Posterior vena cava (tissue), 2 donors: ENCODE measurements at places on chromosomes 16 and 17.

DNA sequence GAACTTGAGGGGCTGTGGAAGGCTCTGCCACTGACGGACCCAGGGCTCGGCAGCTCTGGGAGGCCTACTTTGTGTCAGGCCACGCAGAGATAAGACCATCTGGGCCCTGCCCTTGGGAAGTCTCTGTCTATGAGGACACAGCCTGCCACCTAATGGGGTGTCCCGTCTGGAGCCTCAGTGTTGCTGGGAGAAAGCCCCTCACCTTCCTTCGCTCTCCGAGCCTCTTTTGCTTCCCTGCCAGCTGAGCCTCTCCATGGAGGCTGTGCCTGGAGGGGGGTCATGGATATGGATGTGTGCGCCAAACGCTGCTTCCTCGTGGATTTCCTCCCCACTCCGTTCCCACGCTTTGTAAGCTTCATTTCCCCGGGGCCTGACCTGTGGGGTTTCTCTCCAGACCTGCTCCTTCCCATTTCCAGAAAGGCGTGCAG, 228.8 kb downstream of the SEC14L1 start:
- peak; percentile 76 for DNase-seq

DNA sequence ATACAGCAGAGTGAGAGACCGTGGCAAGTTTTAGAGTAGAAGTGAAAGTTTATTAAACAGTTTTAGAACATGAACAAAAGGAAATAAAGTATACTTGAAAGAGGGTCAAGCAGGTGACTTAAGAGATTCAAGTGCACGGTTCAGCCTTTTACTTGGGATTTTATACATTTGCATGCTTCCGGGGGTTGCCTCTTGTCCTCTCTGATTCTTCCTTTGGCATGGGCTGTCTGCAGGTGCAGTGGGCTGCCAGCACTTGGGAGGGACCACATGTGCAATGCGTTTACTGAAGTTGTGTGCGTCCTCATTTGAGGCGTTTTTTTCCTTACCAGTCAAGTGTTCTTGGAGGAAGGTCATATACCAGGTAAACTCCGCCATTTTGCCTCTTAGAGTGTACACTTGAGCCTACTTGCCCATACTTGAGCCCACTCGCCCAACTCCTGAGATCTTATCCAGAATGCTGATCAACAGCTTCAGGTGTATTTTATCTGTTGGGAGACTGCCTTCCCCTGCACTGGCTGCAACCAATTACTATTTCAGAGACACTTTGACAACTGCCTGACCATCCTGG, 195.2 kb downstream of the IRX5 start:
- no peak for DNase-seq

GRCh38 chr17:17590883-17591354, 589 bp downstream of the PEMT start:
- no peak for DNase-seq

- DNase-seq, result no peak
Measured at GRCh38 chr16:12828206-12828605, 24.5 kb upstream of the CPPED1 start.

- no peak for DNase-seq
Measured at GRCh38 chr17:37177254-37177870, 198.4 kb upstream of the C17orf78 start.

GRCh38 chr17:46078675-46079074, 79.6 kb downstream of the STH start:
- no peak for DNase-seq

DNA sequence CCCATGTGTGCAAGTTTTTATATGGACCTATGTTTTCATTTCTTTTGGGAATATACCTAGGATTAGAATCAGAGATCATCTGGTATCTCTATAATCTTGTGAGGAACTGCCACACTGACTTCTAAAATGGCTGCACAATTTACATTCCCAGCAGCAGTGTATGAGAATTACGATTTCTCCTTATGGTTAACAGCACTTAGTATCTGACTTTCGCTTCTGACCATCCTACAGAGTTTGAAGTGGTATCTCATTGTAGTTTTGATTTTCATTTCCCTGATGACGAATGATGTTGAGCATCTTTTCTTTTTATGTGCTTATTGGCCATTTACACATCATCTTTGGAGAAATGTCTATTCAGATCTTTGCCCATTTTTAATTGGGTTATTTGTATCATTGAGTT, 10.0 kb downstream of the C16orf96 start:
- no peak for DNase-seq

DNA sequence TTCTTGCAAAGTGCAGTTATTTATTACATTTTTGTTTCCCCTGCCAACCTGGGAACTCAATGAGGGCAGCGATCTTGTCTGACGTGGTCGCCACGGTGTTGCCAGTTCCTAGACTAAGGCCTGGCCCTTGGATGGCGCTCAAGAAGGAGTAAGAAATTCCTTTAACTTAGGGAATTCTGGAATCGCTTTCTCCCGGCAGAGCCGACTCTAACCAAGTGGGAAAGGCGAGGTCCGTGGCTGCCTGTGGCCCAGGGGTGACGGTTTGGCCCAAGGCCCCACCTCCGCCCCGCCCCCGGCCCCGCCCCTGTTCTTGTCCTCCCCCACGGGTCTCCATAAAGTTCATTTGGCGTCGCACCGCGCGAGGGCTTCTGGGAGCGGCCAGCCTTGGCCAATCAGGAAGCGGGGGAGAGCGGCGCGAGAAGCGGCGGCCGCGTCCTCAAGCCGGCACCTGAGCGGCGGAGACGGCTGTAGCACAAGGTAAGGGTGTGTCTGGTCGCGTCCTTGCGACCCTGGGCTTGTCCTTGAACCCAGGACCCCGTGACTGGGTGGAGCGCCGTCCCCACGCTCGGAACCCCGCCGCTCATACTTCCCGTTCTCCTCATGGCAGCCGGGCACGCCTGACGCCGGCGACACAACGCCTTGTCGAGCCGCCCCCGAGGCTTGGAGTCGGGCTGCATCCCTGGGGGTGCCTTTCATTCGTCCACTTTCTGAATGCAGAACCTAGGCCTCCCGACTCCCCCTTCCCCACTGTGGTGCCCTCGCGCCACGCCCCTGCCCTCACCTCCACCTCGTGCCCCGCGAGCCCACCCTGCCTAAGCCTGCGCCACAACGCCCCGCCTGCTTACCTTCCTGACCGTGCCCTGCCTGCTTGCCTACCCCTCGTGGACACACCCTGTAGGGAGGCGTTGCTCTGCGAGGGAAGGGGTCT, at the start of gene NUP93:
TSS of gene NUP93 (plus strand) at position 395 of the 928 bp plus-strand sequence. CDS start 18,119 bp downstream, outside the sequence.
- DNase-seq, result peak; percentile 98

- DNase-seq, result no peak
Measured at GRCh38 chr17:82198092-82198491, 14.6 kb downstream of the CCDC57 start.

DNA sequence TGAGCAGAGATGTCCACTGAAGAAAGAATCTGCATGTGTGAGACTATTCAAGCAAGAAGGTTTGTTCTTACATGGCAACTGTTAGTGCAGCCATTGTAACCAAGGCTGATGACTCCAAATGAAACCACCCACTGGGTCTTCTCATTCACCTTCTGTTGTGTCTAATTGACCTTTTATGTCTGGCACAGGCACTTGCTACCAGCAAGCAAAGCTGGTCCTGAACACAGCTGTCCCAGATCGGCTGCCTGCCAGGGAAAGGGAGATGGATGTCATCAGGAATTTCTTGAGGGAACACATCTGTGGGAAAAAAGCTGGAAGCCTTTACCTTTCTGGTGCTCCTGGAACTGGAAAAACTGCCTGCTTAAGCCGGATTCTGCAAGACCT, 3.6 kb downstream of the CDC6 start:
- DNase-seq, result no peak

DNA sequence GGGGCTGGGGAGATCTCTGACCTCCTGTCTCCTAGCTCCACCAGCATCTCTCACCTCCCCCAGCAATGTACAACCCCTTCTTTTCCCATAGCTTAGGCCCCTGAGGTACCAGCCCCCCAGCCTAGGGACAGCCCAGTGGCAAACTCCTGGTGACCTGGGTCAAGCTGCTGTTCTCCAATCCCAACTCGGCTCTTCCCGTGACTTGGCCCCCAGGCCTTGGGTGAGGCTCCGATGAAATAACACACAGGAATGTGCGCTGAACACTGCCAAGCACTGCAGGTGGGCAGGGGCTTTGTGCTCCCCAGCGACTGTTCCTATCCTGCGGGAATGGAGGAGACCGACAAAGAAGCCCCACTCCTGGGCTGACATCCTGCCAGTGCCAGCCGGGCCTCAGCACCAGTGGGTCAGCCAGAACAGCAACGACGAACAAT, 63.7 kb upstream of the AMZ2 start:
- DNase-seq, result no peak

- no peak for DNase-seq
Measured at GRCh38 chr17:74962622-74963394, 9.8 kb downstream of the HID1 start.

- DNase-seq, result peak; percentile 37
Measured at GRCh38 chr16:58485184-58485887, 14.6 kb upstream of the NDRG4 start.

GRCh38 chr16:64543441-64543840, 578.4 kb downstream of the CDH11 start:
- DNase-seq, result no peak

DNA sequence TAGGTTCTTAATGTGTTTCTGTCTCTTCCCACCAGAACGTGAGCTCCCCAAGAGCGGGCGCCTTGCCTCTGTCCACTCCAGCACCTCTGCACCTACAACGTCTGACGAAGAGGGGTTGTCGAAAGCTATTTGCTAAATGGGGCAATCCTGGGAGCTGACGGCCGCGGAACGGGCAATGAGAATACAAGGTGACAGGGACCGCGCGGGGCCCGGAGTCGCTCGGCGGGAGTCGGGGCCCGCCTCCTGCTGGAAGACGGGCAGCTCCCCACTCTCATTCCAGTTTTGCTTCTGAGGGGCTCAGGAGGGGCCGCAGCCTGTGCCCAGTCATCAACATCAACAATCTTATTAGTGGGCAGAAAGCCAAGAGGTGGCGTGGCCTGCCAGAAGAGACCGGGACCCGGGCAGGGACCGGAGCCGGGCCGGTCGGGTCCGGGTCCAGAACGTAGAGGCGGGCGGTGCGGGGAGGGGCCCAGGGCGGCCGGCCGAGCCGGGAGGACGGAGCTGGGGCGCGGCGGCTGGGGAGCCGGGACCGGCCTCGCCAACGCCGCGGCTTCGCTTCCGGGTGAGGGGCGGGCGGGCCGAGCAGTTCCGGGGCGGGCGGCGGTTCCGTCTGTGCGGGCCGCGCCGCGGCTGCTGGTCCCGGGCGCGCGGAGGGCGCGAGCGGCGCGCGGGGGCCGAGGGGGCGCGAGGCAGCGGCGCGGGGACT, at the start of gene MOSMO:
TSS of gene MOSMO (plus strand) at position 603 of the 706 bp plus-strand sequence. CDS start 191 bp downstream, outside the sequence.
- DNase-seq, result peak; percentile 92

DNA sequence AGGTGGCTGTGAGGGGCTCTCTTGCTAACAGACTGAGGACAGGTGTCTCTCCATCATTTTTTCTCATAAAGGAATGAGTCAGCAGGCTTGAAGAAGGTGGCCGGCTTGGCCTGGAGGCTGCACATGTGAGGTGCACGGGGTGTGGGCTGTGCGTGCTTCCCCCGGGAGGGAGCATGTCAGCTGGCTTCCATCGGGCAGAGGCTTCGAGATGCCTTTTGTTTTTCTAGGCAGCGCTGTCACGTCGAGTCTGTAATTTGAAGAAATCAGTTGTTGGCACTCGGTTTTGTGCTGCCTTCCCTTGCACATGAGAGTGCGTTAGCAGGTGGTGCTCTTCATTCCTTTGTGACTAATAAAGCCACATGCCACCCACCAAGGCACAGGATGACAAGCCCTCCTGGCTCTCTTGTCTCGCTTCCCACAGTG, 89.7 kb downstream of the NPIPB11 start:
- no peak for DNase-seq

- no peak for DNase-seq
Measured at GRCh38 chr16:59259074-59259949, 525.2 kb upstream of the GOT2 start.

DNA sequence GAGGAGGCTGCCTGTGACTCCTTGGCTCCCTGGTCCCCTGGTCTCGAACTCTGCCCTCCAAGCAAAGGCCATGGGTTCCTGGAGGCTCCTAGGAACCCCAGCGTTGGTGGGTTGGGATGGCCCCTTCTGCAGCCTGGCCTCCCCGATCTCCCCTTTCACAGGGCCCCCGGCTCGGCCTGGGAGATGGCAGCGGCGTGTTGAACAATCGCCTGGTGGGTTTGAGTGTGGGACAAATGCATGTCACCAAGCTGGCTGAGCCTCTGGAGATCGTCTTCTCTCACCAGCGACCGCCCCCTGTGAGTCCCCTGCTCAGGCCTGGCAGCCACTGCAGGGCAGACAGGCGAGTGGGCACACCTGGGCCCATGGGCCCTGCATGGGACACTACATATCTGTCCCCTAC, 10.9 kb downstream of the ADGRG3 start:
- DNase-seq, result no peak

DNA sequence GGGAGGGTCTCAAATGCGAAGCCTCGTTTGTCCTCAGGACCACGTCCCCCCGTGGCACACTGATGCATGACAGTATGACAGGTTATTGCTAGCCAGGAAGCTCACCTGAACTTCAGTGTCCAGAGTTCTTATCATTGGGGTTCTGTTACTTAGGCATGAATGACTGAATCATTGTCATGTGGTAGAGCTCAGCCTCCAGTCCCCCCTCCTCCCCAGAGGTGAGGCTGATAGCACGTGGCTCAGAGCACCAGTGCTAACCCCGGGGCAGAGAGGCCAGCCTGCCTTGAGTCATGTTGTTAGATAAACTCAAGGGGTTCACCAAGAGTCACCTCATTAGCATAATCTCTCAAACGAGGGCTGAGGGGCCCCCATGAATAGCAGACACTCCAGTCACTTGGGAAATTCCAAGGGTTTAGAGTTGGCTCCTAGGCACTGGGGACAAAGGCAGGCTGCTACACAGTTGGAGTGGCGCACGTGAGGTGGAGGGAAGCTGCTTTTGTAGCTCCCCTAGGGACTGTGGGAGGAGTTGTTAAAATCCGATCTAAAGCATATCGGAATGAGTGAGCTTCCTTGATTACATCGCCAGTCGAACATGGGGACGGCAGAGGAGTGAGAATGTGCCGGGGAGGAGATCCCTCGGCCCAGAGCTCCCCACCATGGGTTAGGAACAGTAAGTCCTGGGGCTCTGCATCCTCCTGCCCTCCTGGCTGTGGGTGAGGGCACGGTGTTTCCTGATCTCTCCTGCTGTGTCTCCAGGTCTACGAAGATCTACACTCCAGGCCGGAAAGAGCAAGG, 18.2 kb downstream of the DHX38 start:
- DNase-seq, result no peak

- DNase-seq, result no peak
Measured at GRCh38 chr17:59680314-59680713, 26.9 kb downstream of the PTRH2 start.
